ENCODE measurements at places on chromosomes 3 and 15.
A peak's percentile ranks its signal among the peaks of the same experiment; 100 is the strongest.

DNA sequence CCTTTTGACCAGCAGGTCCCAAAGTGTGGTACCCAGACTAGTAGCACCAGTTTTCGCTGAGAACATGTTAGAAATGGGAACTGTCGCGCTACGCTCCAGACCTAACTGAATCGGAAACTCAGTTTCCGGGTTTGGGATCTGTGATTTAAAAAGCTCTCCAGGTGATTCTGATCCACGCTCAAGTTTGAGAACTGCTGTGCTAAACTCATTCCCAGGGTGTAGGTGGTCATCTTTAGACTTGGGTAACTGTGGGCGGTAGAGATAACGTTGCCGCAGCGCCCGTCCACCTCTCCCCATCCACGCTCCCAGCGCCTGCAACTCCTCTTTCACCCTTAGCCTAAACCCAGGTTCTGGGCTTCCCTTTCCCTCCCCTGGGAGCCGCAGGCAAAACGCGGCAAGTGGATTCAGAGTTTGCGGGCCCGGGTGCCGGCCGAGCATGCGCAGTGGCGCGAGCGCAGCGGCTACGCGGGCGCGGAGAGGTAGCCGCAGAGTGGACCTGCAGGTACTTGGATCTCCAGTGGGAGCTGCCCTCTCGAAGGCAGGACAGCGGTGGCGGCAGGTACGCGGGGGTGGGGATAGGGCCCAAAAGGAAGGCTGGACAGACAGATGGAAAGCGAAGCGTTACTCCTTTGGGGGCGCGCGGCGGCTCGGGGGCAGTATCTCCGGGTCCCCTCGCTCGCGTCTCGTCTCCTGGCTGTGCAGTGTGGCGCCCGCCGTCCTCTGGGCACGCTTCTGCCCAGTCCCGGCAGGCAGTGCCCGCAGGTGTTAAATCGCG, at the start of gene PLS1:
Gene PLS1 (plus strand): TSS at position 443 of the 775 bp plus-strand sequence. CDS start 67,845 bp downstream, outside the sequence.
- DNase-seq: peak; percentile 79

DNA sequence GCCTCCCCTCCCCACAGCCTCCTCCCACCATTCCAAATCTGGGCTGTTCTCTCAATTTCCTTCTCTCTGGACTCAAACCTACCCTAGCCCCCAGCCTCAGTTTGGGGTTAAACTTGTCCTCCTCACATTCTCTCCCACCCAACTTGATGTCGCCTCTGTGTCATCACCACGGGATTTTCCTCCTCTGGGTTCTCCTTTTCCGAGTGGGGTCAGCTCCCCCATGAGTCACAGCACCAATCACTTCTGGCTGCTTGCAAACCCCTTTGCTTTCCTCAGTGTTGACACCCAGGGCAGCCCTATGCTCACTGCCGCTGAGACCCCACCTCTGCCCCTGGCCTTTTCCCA, 451 bp downstream of the CCR5AS start:
- no peak for DNase-seq

GRCh38 chr3:156535162-156535627, 19.7 kb downstream of the SSR3 start:
- DNase-seq: no peak

- DNase-seq: no peak
These were observed 145.4 kb downstream of the AKAP13 start for GRCh38 chr15:85525755-85526154.

- no peak for DNase-seq
These were observed 26.1 kb downstream of the BHLHE40 start for GRCh38 chr3:5005367-5005766.
